HTR-8/SVneo (cell line): ENCODE measurements at places on chromosomes 3 and 15.

DNA sequence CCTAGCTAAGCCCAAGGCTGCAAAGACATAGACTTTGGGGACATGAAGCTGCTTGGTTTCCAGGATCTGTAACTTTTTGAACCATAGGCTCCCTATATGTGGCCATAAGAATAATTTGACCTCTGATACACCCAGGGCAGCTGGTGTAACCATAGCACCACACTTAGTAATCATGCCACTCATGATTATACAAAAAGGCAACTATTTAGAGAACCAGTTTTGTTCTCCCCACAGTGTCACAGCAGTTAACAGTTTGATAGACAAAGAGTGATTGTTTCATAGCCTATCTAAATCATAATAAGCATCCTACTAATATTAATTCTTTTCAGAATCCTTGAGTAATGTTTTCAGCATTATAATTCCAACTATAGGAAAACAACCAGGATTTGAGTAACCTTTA, 334.9 kb downstream of the NEK10 start:
- DNase-seq, result no peak

DNA sequence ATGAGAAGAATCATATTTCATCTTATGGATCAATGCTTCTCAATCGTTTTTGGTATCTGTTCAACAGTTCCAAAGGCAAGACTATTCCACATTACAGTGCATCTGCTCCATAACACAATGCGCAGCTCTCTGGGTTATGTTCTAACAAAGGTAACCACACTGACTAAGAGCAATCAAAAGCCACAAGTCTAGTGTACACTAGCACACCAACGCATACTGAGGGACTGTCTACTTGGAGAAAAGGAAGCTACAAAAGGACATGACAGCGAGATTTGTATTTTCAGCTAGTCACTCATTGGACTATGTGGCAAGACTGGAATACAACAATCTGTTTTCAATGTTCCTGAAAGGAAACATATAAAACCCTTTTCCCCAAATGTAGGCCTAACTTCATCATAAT, 35.8 kb downstream of the SETD2 start:
- DNase-seq, result no peak

- no peak for DNase-seq
These were observed 80.1 kb downstream of the ASB7 start for GRCh38 chr15:100682468-100682867.

DNA sequence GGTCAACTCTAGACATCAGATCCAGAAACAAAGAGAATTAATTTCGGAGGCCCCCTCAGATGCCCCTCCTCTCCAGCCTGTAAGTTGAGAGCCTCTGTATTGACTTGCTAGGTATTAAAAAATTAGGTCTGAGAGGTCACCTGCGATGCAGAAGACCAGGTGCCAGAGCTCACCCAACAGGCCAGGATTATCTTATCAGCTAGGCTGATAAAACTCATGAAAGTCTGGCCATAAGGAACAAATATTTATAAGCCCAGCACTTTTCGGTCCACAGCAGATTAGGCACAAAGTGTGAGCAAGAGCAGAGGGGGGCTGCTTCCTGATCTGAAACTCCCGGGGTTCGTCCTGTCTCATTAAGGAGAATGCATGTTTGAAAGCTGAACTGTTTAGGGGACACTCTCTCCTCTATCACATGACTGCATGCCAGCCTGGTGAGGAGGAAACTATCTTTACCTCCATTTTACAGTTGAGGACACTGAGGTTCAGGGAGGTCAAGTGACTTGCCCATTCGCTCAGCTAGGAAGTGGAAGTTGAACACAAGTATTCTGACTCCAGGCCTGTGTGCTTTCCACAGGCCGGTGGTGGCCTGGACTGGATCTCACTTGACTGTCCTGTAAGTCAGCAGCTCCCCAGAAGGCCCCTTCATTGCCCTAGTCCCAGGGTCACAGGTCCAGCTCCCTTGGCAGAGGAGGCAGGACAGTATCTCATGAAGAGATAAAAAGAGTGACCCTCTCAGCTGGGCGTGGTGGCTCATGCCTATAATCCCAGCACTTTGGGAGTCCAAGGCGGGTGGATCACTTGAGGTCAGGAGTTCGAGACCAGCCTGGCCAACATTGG, 39.6 kb upstream of the MAGEF1 start:
- no peak for DNase-seq

DNA sequence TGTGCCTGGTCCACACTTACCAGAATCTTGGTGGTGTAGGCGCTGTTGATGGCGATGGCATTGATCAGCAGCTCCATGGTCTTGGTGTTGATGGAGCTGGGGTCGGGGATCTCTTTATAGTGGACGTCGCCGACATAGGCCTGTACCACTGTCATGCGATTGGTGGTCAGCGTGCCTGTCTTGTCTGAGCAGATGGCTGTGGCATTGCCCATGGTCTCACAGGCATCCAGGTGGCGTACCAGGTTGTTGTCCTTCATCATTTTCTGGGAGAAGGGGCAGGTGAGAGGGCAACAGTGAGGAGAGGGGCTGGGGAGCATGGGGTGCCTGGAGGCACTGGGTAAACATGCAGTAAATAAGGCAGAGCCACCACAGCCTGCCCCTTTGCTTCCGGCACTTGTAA, 50.9 kb upstream of the SEC13 start:
- DNase-seq, result no peak

DNA sequence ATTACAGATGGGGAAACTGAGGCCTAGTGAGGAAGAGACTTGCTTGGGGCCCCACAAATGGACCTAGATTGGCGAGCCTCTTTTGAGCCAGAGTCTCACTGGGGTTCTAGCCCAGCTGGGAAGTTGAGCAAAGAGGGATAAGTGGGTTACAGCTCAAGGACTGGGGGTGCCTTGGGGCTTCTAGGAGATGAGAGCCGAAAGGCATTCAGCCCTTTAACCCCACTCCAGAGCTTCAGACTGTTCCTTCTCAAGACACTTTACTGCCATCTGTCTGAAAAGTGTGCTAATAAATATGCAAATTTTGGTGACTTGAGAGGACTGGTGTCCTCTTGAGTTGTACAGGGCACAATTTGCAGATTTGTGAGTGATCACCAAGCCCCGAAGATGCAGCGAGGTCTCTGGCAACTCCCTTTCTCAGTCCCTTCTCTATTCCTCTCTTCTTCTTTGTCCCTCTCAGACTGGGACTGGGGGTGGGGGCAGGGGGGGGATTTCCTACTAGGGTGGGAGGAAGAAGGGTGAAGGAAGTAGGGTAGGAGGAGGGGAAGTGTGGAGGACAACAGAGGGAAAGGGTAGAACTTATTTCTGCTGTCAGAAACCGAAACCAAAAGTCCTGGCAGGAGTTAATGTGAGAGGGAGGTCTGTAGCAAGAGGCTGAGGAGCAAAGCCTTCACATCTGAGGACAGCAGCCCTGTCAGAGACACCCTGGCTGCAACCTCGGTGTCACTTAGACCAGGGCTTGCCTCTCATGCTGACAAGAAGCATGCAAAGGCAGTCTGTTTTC, 16.2 kb upstream of the ANKDD1A start:
- DNase-seq, result no peak

DNA sequence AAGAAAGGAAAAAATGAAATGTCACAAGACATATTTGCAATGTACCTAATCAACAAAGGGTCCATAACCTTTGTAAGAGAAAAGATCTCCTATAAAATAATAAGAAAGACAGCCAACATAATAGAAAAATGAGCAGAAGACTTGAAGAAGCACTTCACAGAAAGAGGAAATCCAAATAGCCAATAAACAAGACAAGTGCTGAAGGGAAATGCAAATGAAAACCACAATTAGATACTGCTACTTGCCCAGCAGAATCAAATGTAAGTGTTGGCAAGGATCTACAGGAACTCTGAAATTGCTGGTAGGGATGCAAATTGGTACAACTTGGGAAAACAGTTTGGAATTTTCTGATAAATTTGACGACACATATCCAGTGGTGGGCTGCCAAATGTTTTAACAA, 15.1 kb upstream of the TOPAZ1 start:
- DNase-seq, result no peak

DNA sequence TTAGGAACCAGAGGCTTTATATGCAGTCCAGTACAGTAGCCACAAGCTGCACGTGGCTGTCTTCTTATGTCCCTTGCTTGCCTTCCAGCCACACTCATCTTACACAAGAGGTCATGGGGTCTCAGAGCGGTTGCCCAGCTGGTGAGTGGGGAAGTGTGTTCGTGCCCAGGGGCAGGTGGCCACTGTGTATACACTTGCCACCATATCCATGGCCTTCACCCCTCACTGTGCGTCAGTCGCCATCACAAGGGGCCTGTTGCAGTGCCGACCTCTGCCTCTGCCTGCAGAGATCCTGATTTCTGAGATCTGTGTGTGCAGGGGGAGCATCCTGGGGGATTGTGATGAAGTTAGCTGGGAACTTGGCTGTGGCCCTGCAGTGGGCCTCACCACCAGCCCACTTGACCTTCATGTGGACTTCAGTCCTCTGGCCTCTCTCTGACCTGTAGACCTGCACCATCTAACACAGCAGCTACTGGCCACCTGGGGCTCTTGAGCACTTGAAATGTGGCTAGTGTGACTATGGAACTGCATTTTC, 43.1 kb upstream of the SACM1L start:
- no peak for DNase-seq
